ENCODE measurements at places on chromosomes 1 and 21.

DNA sequence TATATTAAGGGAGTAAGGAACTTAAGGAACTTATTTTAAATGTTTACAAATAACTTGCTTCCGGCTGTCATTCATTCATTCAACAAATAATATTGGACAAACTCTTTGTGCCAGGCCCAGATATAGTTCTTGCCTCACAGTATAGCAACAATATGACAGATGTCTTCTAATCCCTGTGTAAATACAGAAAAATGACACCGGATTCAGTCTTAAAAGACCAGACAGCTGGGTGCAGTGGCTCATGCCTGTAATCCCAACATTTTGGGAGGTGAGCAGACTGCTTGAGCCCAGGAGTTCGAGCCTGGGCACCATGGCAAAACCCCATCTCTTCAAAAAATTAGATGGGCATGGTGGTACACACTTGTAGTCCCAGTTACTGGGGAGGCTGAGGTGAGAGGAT is 23.7 kb downstream of the EIF2B3 start:
- DNase-seq, result no peak

DNA sequence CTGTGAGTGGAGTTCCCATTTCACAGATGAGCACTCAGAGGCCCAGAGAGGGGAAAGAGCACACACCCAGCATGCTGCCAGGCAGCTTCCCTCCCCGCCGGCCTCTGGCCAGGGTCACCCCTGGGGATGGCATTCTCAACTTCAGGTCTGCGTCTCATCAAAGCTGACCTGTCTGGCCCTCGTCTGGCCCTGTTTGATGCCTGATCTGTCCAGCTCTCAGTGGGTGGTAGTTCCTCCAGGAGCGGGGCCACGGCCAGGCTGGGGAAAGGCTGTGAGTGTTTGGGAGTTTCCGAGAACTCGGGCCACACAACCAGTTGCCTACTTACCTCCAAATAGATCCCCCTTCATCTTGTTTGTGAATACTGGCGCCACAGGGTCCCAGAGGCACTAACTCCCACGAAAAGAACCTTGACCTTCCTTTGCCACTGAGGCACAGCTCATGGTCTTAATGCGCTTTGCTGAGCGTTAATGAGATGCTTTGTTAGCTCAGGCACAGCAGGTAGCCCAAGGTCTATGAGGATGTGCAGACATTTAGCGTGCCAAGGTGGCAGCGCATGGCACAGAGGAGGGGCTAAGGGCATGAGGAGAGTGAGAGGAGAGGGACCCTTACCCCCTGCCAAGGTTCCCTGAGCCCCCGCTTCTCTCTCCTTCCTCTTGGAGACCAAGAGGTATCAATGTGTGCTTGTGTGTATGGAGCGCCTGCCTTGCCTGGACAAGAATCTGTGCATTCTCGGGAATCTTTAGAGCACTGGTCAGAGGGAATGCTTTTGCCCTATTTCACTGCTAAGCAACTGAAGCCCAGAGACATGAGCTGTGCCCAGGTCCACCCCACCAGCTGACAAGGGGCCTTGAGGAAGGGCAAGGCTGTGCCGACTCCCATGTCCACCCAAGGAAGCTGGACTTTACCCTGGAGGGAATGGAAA is 61.2 kb downstream of the DISP3 start:
- no peak for DNase-seq

- no peak for DNase-seq
These were observed 201.1 kb upstream of the POGK start for GRCh38 chr1:166638137-166638536.

- DNase-seq, result peak; percentile 21
These were observed 42.1 kb upstream of the NBPF3 start for GRCh38 chr1:21397813-21398188.

DNA sequence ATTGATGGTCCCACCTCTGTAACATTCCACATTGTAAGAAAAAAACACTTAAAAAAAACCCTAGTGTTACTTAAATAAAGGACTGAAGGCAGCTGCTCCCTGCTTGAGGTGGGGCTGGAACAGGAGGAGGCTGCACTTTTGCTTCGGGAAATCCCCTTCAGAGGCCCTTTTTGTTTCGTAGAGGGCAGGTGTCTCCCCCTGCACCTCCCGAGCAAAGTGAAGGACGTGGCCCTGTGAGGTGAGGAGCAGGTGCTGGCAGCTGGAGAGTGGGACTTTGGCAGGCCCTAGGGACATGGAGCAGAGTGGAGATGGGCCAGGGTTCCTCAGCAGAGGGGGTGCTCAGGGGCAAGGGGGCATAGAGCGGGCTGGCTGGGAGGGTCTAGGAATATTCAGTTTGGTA is 33.4 kb upstream of the WNT4 start:
- DNase-seq, result no peak

- DNase-seq, result peak; percentile 60
These were observed at the start of gene NTRK1 for GRCh38 chr1:156860628-156861423. Gene NTRK1, plus strand, starts transcription at chr1:156860865. Its CDS starts 70 bp downstream, at chr1:156860935.

- DNase-seq, result no peak
These were observed 62.5 kb upstream of the EFHD2 start for GRCh38 chr1:15347182-15347581.

- DNase-seq, result no peak
These were observed 187.7 kb downstream of the C1orf94 start for GRCh38 chr1:34364376-34364775.

DNA sequence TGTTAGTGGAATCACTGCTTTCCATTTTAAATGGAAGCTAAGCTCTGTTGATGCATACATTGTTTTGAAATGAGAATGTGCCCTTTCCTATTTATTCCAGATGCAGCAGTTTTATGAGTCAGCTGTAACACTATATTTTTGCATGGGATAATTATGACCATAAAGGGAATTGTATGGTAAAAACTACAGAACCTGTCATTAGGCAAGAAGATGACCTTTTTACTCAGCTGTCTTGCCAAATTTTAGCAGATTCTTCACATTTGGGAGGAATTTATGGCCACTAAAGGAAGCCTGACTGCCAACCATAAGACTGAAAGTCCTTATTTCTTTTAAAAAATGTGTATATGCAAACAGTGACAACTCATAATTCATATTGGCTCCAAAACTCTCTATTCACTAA is 356.3 kb upstream of the PRMT6 start:
- DNase-seq, result no peak

DNA sequence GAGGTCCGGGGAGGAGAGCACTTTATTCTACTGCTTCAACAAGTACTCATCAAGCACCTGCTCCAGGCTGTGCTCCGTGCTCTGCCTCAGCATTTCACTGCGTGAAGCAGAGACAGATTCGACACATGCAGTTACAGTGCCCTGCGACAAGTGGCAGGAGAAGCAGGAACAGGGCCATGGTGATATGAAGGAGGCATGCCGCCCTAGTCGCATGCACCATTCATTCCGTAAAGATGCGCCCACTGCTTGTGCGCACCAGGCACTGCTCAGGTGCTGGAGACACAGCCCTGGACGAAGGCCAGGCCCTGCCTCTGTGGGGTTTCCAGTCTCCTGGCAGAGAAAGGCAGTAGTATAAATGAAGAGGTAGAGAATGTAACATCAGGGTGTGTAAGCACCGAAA is 206.6 kb downstream of the HIVEP3 start:
- no peak for DNase-seq

GRCh38 chr1:89873288-89873687 is 52.5 kb downstream of the LRRC8D start:
- no peak for DNase-seq

- no peak for DNase-seq
These were observed 9.6 kb upstream of the SLC6A9 start for GRCh38 chr1:44040846-44041245.

DNA sequence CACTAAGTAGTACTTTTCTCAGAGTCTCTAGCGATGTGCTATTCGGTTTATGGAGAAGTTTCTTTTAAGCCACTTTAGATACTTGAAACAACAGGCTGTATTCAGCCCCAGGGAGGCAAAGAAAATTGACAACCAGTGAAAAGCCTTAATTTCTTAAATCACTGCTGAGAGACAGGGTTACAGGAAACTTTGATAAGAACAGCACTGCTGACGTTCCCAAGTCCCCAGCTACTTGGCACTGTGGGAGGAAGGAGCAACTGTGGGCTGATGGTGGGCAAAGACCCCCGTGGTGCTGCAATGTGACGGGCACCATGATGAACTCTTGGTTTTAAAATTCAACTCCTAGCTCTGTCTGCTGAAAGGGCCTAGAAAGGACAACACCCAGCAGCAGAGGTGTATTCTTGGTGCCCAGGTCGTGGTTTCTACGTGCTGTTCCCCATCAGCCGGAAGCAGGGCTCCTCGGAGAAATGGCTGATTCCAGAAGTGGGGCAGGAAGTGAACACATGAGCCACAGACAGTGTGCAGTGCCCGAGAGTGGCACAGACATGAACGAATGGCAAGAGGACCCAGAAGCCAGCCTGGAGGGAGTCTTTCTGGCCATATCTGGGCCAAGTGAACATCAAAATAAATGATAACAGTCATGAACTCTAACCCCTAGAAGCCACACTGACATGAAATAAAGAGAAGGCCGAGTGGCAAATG is 5.3 kb downstream of the PTTG1IP start:
- DNase-seq, result no peak

- no peak for DNase-seq
These were observed 3.2 kb upstream of the OR2AK2 start for GRCh38 chr1:247961791-247962190.

DNA sequence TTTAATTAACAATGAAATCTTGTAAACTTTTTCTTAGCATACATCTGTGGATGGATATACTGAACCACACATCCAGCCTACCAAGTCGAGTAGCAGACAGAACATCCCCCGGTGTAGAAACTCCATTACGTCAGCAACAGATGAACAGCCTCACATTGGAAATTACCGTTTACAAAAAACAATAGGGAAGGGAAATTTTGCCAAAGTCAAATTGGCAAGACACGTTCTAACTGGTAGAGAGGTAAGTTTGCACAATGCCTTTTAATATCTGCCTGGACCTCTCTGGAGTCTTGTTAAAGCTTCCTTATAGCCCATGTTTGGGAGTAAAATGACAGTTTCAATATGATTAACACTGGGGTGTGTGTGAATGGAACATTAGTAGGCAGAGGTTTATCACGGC is 51.4 kb downstream of the MARK1 start:
- DNase-seq, result no peak

- DNase-seq, result no peak
These were observed 3.8 kb downstream of the DVL1 start for GRCh38 chr1:1345384-1345783.

GRCh38 chr21:34890724-34891612 is 158.1 kb downstream of the RUNX1 start:
- no peak for DNase-seq

GRCh38 chr1:37362594-37363385 is 111.6 kb upstream of the ZC3H12A start:
- DNase-seq, result no peak

GRCh38 chr1:240739754-240740153 is 127.8 kb upstream of the GREM2 start:
- DNase-seq, result no peak

DNA sequence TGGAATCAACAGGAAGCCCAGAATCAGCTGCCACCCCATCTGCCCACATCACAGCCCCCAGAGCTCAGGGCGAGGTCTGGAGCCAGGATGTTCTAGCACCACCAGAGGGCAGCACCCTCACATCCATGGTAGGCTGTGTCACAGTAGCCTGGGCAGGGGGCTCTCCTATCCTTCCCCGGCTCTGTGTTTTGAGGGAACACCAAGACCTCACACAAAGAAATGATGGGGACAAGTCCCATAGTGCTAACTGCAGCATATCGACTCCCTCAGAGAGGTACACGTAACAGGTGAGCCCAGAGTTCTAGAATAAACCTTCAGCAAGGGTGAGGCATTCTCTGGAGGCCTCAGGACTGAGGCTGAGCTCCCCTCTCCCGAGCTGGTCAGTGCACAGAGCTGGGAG is 2.3 kb upstream of the KCNC4 start:
- DNase-seq, result peak; percentile 63

- DNase-seq, result no peak
These were observed 178.9 kb downstream of the PDE4B start for GRCh38 chr1:65971547-65971946.

- no peak for DNase-seq
These were observed 1.2 kb downstream of the SLC37A1 start for GRCh38 chr21:42514883-42515228.

DNA sequence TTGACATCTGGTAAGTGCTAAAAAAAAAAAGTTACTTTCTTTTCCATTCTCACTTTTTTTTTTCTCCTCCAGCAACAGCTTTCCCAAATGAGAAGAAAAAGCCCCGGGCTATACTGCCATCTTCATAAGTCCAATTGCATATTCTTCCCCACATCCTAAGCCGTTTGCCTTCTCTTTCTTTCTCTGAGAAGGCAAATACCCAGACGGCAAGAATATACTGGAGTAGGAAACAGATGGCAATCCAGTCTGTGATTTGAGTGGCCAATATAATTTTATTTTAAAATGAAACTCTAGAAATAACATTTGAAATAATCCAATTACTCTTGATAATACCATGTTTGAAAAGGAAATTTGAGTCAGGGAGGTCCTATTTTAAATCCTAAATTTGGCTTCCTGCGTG is 44.6 kb upstream of the GREM2 start:
- no peak for DNase-seq

GRCh38 chr1:208410409-208410808 is 166.2 kb upstream of the PLXNA2 start:
- no peak for DNase-seq

DNA sequence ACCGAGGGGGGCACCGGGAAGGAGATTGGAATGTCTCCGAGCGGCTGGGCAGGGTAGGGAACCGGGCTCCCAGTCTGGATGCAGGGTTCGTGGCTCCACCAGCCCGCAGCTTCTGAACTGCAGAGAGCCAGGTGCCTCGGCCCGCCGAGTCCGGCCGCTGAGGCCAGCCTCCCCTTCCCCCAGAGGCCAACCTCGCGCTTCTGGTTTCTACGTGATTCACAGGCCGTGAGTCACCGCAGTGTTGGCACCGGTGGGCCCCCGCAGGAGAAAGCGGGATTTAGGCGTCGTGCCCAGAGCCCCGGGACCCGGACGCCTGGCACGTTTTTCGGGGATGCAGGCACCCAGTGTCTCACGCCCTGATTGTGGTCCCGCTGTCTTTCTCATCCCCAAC is 458 bp downstream of the CRABP2 start:
- no peak for DNase-seq

DNA sequence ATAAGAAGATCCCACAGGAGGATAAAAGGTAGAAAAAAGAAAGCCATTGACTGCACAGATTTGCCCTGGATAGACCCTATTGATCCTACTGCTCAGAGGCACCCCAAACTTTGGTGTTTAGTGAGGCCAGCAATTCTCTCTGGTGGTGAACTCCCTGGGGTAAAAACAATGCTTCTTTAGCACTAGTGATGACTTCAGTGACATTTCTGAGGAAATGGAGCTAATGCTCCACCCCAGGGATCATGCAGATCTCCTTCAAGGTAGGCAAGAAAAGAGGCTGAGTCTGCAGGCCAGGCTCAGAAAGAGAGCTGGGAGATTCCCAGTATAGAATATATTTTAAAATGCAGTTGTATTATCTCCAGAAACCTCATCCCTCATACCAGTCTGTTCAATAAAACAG is 140.3 kb downstream of the LMX1A start:
- DNase-seq, result no peak

GRCh38 chr1:158998781-158999161 is 10.9 kb upstream of the IFI16 start:
- peak; percentile 64 for DNase-seq

Measured in dorsolateral prefrontal cortex (tissue), 122 donors.